Hair follicular keratinocyte (primary cell): ENCODE measurements at places on chromosomes 3 and 15. TPM values are rescaled to one million over a fixed set of nuclear protein-coding genes. Genes with fewer than 3 reads are reported as not detected.

The P2RY12 gene
- total RNA-seq = not detected in 2 replicates

The TMEM44 gene
- 9.5 and 14.9 TPM in 2 replicates for total RNA-seq

The C3orf85 gene
- not detected in 2 replicates for total RNA-seq

The SLC7A14 gene
- total RNA-seq = 0.16 TPM in 1 of 2 replicates, not detected in the other

The SLC22A14 gene
- total RNA-seq = not detected in 2 replicates

The C2CD4A gene
- total RNA-seq = not detected in 2 replicates

The ADAMTSL3 gene
- total RNA-seq = under 0.01 TPM in 1 of 2 replicates, not detected in the other

The CEMIP gene
- 0.39 and 1.1 TPM in 2 replicates for total RNA-seq

The ST8SIA2 gene
- not detected in 2 replicates for total RNA-seq

The LRRN1 gene
- 0.08 TPM in 1 of 2 replicates, not detected in the other for total RNA-seq
